ENCODE measurements at places on chromosomes 2 and 18.

GRCh38 chr18:79479761-79480161 is 84.0 kb downstream of the NFATC1 start:
- no peak for DNase-seq

- DNase-seq = peak; percentile 61
These were observed 120.0 kb downstream of the DOCK10 start for GRCh38 chr2:224922142-224922727.

- peak; percentile 9 for DNase-seq
These were observed 99.8 kb upstream of the VWC2L start for GRCh38 chr2:214311031-214311533.

- DNase-seq = no peak
These were observed 88.9 kb upstream of the CYP1B1 start for GRCh38 chr2:38164881-38165280.

DNA sequence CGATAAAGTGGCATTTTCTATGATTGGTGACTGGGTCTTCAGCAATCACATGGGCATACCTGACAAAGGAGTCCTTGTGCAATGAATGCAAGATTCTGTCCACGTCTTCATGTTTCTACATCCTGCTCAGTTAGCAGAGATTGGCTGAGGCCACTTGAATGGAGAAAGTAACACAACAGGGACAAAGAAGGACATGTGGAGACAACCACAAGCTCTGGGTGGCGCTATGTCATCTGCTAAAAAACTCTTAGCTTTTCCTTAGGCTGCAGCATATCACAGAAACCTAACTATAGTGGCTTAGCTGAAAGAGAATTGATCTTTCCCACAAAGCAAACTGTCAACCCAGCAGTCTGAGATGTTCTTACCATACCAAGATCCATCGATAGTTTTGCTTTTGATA is 1109.7 kb downstream of the SOCS6 start:
- peak; percentile 18 for DNase-seq

GRCh38 chr2:12827721-12828120 is 111.0 kb downstream of the TRIB2 start:
- DNase-seq = no peak

DNA sequence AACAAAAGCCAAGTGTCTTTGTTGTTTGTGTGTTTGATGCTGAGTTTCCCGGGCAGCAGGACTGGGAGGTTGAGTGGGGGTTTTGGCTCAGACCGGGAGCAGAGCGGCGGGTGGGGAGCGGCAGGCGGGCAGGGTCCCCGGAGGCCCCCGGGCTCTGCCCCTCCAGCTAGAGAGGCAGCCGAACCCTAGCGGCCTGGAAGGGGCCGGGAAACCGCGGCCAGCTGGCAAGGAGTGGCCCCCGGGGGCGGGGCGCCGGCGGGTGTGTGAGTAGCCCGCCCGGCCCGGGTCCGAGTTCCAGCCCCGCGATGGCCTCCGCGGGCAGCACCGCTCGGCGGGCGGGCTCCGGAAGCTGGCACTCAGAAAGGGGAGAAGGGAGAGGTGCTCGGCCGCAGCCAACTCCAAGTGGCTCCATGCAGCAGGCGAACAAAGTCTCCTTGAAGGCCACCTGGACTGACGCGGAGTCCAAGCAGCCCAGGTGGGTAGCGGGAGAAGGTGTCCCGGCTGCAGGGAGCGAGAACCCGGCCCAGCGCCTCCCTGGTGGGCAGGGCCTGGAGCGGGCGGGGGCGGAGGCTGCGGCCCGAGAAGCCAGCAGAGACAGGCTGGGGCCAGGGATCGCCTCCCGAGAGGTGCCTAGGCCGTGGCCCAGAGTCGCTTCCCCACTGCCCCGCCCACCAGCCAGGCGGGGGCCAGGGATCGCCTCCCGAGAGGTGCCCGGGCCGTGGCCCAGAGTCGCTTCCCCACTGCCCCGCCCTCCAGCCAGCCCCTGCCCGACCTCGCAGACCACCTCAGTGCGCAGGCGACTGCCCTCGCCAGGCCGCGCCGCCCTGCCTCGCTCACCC is at the start of gene ANKRD53:
Gene ANKRD53, plus strand, starts transcription at position 290 of the 839 bp plus-strand sequence. Its CDS starts 16 bp downstream, at position 306.
- DNase-seq = peak; percentile 56

- no peak for DNase-seq
These were observed 80.3 kb downstream of the FTCDNL1 start for GRCh38 chr2:199770716-199771115.

DNA sequence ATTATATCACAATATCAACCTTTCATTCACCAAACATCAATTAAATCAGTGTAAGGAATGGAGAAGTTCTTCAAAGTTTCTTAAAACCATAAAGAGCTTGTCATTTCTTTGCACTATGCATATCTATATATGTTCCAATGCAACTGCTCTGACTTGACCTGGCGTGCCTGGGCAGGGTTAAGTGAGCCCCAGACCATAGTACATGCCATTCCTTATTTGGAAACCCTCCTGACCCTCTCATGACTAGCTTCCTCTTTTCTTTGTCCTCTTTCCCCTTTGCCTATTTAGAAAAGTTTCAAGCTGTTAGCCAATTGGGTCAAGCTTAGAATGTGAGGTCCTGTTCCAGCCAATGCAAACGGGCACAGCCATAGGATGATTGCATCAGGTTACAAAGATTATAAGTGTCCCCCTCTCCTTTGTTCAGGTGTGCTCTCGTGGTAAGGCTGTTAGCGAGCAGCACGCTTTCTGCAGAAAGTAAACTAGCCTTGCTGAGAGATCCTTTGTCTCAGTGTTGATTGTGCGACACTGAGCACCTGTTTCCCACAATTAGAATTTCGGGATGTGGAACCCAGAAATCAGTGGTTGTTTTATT is 78.2 kb upstream of the UXS1 start:
- peak; percentile 27 for DNase-seq

DNA sequence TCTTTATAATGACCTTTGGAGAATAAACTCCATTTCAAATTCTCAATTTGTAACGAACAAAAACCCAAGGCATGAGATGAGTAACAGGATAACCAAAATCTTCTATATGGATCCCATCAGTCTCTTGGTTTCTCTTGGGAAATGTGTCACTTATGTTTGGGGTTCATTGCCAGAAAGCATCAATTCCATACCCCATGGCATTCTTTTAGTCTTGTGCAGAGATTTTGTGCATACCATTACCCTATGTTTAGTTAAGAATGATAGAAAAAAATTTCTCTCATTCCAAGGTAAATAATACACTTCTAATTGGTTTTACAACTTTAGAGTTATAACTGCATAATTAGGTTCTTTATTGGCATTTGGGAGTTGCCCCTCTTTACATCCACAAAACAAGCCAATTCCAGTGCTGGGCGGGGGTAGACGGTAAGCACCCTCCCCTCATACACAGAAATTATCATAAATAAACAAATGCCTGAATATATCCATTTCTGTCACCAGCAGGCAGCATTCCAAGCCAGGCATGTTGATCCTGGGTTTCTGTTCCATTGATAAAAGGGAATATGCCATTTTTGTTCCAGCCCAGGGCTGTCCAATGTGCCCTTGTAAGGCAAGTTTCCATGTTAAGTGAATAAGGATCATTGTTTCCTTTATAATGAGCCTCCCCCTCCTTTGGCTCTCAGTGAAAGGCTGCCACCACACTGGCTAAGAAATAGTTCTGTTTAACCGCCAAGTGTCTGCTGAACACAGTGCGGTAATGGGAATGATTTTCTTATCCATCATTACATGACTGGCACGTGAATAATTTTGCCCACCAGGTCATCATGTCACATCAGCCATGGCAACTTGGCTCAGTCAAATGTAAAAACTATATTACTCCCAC is 680.1 kb upstream of the ZEB2 start:
- DNase-seq = no peak

DNA sequence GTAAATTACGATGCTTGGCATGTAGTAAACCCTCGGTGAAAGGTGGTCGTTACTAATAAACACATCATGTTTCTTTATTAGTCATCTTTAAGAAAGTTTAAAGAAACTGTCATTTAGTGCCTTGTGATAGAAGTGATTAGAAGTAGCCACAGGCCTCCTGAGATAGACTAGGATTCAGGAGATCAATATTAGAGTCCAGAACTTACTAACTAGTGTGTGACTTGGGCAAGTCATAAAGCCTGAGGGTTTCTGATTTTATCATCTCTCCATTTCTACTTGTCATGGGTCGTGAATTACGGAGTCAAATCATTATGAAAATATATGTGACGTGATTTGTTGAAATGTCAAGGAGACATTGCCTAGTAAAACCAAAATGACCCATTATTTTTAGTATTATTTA is 6.7 kb downstream of the RPE start:
- DNase-seq = no peak

DNA sequence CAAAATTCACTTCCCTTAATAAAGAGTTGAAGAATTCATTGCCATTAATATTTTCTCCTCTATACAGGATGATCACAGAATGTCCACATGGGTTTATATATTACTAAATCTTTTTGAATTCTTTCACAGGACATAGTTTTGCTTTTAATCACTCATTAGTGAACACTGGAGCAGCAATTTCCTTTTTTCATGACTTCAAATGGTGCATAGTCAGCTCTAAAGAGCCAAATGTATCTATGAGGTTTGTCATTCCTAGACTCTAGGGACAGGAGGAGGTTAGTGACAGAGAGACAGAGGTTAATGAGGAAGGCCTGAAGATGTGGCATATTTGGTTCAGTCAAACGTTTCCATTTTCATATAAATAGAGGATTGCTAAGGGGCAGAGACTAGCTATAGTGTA is 111.8 kb downstream of the FSHR start:
- no peak for DNase-seq

DNA sequence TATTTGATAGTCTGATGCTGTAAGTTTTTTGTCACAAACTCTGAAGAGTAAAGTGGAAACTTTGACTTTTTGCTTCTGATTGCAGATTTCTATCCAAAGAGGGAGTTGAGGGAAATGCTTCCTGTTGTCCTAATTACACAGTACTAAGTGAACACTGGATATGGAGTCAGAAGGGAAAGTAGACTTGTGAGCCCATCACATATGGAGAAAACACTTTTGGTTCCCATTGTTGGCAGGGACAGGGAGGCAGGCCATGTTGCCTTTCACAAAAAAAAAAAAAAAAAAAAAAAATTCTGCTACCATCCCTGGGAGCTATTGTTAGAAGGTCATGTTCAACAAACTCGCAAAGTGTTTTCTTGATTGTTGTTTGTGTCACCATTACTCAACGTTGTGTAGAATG is 144.3 kb downstream of the RPIA start:
- no peak for DNase-seq

Data from hematopoietic multipotent progenitor cell treated with erythropoietin and hydrocortisone succinate and interleukin-3 and kit ligand, for 4 days (in vitro differentiated cells).